ENCODE measurements at places on chromosomes 6 and 20.

DNA sequence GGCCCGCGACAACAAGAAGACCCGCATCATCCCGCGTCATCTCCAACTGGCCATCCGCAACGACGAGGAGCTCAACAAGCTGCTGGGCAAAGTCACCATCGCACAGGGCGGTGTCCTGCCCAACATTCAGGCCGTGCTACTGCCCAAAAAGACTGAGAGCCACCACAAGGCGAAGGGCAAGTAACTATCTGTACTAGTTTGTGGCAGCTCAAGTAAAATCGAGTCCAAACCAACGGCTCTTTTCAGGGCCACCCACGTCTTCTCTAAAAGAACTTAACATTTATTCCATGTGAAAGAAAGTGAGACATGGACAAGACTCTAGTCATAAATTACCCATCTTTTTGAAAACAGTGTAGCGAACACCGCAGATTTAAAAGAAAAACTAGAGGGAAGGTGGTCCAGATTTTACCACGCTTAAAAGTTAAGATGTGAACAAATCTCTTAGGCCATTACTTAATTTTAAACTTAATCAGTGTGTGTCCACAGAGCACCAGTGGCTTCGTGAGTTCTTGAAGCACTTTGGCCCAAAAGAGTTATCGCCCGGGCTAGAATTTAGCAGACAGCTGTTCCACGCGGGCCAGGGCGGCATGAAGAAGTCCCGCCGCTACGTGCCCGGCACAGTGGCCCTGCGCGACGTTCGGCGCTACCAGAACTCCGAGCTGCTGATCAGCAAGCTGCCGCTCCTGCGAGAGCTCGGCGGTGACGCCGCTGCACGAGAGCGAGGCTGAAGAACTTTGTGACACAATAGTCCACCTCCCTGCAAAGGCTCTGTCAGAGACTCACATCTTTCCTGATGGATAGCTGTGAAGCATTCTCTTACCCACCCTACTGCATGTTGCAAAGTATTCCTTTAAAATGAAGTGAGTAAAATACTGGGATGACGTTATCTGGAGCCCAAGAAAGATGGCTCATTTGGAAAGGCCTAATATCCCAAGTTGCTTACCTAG, 113.9 kb upstream of the PRSS16 start:
- no peak for DNase-seq

DNA sequence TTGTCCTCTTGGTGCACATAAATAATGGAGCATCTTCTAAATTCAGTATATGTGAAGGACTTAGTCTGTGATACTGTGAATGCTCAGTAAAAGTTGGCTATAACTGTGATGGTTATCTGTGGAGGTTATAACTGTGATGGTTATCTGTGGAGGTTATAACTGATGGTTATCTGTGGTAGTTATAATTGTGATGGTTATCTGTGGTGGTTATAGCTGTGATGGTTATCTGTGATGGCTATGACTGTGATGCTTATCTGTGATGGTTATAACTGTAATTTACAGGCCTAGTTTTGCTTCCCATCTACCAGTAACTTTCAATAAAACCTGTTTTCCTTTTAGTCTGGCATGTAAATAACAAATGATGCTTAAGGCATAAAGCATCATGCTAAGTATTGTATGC, 16.5 kb downstream of the PTK7 start:
- no peak for DNase-seq

GRCh38 chr6:162290846-162291465, 436.6 kb downstream of the PRKN start:
- DNase-seq = no peak

DNA sequence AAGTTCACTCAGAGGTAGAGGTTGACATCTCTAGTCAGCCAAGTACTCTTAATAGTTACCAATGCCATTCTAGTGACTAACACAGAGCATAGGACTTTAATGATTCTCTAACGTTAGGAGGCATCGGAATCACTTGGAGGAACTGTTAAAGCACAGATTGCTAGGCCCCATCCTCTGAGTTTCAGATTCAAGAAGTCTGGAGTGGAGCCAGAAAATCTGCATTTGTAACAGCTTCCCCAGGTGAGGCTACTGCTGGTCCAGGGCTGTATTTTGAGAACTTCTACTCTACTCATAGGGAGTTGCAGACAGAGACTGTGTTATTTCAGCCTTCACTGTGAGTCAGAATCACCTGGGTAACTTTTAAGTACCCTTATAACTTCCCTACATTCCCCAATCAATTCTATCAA, 5.7 kb downstream of the LMBRD1 start:
- DNase-seq = no peak

GRCh38 chr20:63372971-63373885, 12.1 kb upstream of the CHRNA4 start:
- DNase-seq = no peak

GRCh38 chr6:153032255-153032882, 29.9 kb upstream of the MTRF1L start:
- DNase-seq = no peak

- no peak for DNase-seq
Observed at GRCh38 chr6:127118298-127119101, at the start of gene RSPO3. Gene RSPO3 (plus strand): TSS chr6:127118671. CDS start chr6:127119193, 522 bp downstream.

- DNase-seq = no peak
Observed at GRCh38 chr6:5946701-5947100, 60.0 kb downstream of the NRN1 start.

DNA sequence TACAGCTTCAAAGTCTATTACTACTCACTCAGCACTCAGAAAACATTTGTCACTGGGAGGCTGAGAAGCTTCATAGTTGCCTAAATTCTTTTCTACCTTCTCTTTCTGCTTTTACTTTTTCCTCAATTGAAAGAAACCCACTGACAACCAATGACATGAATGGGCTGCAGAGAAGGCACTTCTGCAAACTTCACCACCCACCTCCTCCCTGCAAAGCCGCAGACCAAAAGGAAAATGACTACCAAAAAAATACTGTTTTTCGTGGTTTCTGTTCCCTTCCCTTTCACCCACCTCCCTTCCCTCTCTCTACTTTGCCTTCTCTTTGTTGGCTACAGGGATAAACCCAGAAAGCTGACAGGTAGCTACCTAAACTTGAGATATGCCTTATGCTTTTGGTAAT, 3.2 kb downstream of the GNAS-AS1 start:
- DNase-seq = no peak

GRCh38 chr6:82348130-82348529, 15.5 kb upstream of the TPBG start:
- DNase-seq = no peak

GRCh38 chr6:96575359-96575758, 12.4 kb downstream of the FHL5 start:
- DNase-seq = no peak

DNA sequence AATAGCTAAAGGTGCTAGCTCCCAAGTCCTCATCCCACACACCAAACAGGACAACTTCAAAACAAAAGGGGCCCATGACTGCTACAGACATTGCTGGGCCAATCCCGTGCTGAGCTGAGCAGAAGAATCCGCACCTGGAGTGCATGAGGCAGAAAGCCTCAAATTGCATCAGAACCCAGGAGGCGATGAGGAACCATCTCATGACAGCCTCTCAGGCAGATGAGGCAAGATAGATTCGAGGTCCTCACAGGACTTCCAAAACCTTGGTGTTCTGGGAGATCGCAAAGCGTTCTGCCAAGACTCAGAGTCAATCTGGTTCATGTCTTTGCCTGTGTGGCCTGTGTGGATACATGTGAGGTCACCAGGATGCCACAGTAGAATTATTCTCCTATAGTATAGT, 32.8 kb upstream of the SSTR4 start:
- no peak for DNase-seq

DNA sequence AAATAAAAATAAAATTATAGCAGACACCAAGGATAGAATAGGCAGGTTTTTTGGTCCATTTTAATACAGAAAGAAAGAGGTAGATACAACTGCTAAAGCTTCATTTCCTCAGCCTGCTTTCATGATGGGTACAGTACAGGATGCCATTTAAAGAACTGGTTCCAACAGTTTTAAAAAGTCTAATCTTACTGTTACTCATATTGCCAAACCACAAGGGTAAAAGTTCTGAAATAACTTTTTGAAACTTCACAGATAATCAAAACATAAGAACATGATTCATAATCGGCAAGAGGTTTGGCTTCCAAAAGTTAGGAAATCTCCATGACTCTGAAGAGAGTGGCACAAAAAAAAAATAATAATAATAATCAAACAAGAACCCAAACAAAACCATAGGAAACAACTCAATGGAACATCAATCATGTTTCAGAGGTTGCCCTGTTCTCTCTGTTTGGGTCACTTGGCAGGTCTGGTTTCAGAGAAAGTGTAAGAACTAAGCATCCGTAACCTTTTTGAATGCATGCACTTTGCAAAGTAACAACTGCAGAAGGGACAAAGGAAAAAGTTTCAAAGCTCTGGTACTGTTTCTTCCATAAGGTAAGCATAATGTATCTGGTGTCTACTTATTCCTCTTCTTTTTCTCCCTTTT, 79.7 kb downstream of the SMLR1 start:
- no peak for DNase-seq

GRCh38 chr6:37273690-37274089, 15.7 kb upstream of the TMEM217 start:
- DNase-seq = no peak

GRCh38 chr6:10382322-10382721, 32.6 kb downstream of the TFAP2A start:
- no peak for DNase-seq

- DNase-seq = no peak
Observed at GRCh38 chr6:167446046-167446445, 121.2 kb downstream of the TTLL2 start.

DNA sequence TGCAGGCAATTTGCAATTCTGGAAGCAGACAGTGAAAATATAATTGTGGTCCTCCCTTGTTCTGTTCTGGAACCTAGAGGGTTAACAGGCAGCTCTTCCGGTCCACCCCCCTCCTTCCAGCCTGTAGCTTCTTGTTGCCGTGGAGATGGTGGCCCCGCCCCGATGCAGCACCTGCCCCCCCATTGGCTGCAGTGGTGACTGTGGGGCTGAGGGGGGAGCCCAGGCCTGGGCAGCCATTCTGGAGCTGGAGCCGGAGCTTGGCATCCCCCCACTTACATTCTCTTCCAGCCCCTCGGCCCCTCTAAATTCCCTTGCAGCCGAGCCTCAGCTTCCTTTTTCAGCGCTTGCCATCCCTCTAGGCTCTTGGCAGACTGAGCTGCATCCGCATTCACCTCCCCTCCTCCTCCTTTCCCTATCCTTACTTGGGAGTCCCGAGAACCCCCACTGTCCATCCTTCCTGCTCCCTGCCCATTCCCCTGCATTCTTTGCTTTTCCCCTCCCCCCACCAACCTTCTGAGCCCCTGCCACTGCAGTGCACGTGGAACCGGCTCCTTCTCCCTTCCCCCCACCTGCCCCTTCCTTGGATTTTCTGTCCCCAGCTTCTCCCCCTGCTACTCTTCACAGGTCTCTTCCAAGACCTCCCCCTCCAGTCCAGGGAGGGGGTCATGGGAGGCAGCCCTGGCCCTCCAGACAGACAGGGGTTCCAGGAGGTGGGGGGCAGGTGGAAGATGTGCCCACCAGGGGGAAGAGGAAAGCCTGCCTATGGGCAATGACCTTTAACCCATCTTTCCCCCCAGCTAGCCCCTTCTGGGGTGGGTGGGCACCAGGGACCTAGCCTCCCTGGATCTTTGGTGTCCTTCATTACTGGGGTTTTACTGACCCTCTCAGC, 11.4 kb downstream of the SYNGAP1 start:
- peak; percentile 58 for DNase-seq

Measured in stimulated activated CD4-positive, alpha-beta T cell treated with anti-CD3 and anti-CD28 coated beads, Interleukin-1b, Interleukin-23, amount 100 ng/mL, for 1 hour (primary cell).